ENCODE measurements at places on chromosomes 3 and 15. TPM values are rescaled to one million over a fixed set of nuclear protein-coding genes. Genes with fewer than 3 reads are reported as not detected.

CADPS gene
- total RNA-seq: 0.15 TPM

SV2B gene
- total RNA-seq: 2.2 TPM

GPR87 gene
- not detected for total RNA-seq

CFAP100 gene
- total RNA-seq: not detected

Data from breast epithelium (tissue), 4 donors.